ENCODE measurements at places on chromosomes 2 and 18.

GRCh38 chr2:190980630-190981209, 33.3 kb downstream of the STAT1 start:
- DNase-seq: no peak

DNA sequence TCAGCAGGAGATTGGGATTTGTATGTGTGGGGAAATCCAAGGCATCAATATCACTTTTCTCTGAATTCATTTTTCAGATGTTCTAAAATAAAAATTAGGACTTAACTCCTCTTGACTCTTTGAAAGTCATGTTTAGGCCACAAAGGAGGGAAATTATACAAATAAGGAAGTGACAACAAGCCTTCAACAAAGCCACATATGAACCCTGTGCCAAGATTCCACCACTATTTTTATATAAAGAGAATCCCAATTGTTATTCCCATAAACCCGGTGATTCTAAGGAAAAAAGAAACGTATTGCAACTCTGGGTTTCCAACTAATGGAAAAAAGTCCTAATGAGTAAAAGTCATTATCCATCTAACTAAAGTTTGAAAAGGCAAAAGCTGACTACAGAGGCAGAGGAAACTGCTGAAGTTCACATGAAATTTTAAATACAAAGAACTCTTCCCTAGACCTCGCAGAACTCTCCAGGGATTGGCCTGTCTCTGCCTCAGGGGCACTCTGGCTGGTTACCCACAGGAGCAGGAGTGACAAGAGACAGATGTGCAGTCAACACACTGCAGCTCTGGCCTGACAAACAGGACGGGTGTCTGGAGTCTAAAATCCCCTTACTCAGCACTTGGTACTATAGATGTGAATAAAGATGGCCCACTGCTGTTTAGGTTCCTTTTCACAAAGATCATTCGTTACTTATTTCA, 11.5 kb downstream of the NPC1 start:
- DNase-seq: no peak

- DNase-seq: no peak
These were observed 175.3 kb upstream of the LRP1B start for GRCh38 chr2:142306131-142306530.

DNA sequence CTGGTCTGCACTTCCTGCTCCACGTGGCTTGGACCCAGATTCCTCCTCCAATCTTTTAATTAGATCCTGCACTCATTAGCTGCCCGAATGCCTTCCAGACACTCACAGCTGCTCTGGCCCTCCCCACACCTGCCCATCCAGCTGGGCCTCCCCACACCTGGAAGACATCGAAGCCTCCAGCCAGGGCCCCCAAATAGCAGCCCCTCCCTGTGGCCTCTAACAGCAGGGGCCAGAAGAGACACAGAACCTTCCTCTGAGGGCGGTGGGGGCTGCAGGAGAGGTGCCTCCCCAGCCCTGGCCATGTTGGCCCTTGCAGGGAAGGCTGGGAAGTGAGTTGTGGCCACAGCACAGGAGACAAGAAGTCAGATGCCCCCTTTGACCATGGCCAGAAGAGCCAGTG, 252.8 kb downstream of the DYSF start:
- no peak for DNase-seq

DNA sequence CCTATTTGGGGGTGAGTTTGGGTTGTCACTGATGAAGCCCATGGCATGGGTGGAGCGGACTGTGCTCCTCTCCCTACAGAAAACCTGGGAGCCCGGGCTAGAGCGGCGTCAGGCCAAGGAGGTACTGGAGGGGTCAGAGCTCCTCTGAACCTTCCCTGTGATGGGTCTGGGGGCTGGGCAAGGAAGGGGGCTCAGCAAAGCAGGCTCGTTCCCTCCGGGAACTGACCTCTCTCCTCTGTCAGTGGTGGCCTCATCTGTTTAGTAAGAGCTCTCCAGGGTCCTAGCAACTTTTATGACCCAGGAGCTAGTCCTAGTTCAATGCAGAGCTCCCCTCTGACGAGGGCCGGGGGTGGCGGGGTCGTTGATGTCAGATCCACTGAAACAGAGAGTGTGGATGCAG, 62.4 kb upstream of the OTOF start:
- DNase-seq: no peak

DNA sequence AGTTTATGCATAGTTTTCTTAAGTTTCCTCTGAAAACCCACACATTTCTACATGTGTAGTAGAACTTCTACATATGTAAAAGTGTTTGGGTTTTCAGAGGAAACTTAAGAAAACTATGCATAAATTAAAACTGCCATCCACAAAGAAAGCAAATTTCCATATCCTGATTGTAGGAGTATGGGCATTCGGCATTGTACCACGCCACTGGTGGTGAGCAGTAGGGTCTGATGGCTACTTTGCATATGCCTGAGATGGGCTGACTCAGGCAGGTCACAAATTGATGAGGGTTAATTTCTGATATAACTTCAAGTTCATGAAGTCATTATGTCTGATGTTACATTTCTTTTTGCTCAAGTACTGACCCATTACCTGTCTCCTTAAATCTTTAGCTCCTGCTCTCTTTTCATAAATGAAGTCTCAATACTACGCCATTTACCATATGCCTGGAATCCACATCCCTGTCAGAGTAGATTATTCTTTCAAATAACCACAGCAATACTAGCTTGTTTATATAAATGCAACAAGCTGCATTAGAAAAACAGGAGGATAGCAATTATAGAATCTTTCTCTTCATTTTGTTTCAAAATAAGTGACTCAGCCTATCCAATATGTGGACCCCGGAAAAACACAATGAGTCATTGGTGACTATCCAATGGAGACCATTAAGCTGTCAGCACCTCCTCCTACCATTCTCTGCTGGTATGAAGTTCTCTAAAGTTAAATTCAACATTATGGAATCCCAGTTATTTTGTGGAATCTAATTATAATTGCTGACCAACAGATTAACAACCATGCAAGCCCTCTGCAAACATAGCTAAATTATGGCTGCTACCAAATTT, 355.2 kb upstream of the UBE2E3 start:
- no peak for DNase-seq

GRCh38 chr2:20925265-20925889, 102.5 kb upstream of the LDAH start:
- no peak for DNase-seq

GRCh38 chr2:29215073-29215472, 99.9 kb downstream of the CLIP4 start:
- no peak for DNase-seq

DNA sequence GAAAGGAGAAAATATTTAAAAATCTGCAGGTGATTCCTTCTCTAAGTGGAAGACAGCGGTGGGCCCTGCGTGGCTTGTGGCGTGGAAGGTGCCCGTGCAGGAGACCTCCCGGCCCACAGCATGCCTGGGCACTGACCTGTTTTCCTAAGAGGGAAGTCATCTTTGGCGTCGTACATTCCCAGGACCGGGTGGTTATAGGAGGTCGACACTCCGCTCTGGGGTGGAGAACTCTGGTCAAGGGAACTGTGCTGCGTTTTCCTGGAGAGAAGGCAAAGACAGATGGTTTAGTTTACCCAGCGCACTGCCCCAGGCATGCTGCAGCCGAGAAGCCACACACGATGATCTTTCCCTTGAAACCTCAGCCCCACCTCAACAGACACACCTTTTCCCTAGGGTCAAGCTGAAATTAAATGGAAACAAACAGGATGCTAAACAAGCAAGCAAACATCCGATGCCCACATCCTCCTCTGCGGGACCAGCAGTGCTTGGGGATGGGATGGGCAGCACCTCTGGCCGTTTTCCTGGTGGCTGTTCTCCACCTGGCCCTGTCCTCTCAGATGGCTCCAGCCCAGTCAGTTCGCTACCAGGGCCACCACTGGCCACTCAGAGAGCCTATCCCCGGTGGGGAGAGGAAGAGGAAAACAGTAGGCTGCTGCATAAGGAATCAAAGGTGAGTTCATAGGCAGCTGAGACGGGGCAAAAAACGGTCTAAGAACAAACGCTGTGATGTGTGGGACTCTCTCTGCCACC, 244.1 kb downstream of the HDAC4 start:
- no peak for DNase-seq

DNA sequence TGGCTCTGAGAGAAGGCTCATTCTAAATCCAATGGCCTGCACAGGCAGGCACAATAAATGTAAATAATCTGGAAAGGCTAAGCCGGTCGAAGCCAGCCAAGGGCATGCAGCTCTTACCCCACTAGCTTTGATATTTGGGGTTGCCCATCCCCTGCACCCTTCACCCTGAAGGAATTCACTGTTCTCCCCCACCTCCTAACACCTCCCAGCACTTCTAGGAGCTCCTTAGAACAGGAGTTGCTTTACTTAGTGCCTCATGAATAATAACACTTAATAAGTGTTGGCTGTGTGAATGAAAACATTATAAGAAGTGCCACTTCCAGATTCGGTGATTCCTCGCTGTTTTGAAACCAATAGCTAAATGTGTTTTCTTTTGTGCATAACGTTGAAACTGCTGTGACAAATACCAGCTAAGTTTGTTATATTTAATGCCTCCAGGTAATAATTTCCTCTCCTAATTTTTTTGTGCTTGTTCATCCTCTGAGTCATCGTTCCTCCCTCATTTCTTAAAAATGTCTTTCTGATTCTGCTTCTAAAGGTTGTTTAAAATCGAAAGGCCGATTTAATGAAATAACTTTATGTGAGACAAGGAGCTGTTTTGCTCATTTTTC, 458.8 kb downstream of the METTL4 start:
- no peak for DNase-seq

- DNase-seq: no peak
These were observed 27.4 kb downstream of the HPCAL1 start for GRCh38 chr2:10329880-10330699.

DNA sequence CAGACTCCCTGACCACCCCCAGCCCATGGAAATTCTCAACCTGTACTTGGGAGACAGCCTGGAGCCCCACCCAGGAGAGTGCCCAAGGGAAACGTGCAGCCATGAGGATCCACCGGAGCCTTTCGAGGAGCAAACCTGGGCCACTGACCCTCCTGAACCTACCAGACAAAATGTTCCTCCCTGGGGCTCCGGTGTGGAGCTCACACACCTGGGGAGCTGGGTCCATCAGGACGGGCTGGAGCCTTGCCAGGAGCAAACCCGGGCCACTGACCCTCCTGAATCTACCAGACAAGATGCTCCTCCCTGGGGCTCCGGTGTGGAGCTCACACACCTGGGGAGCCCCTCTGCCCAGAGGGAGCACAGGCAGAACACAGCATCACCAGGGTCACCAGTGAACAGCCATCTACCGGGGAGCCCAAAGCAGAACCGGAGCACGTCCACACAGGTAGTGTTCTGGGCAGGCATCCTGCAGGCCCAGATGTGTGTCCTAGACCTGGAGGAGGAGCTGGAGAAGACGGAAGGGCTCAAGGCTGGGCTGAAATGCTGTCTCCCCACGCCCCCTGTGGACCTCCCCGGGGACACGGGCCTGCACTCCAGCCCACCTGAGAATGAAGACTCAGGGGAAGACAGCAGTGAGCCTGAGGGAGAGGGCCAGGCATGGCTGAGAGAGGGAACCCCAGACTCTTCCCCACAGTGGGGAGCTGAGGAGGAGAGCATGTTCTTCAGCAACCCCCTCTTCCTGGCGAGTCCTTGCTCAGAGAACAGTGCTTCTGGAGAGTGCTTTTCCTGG, 8.9 kb downstream of the PSD4 start:
- no peak for DNase-seq

Data from T-helper 17 cell (primary cell).